ENCODE measurements at places on chromosomes 4 and X.

GRCh38 chr4:175891851-175892250 is 79.8 kb upstream of the GPM6A start:
- no peak for DNase-seq

- DNase-seq: no peak
These were observed 16.7 kb downstream of the PRR32 start for GRCh38 chrX:126836186-126836585.

DNA sequence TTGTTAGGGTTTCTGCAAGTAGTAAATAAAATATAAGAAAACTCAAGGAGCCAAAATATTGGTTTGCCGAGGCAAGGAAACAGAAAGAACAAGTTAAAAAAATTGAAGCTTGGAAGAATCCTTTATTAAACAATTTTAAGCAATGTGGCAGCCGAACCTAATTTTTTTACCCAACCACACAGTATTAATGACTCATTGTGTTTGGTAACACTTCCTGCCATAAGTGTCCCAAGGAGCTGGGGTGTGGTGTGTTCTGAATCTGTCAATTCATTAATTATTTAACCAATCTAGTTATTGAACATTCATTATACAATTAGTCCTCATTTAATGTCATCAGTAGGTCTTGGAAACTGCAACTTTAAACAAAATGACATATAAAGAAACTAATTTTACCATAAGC is 19.3 kb upstream of the CPE start:
- DNase-seq: no peak

GRCh38 chr4:124973716-124974115 is 261.2 kb upstream of the ANKRD50 start:
- DNase-seq: no peak

- no peak for DNase-seq
These were observed 90.8 kb downstream of the SHOX start for GRCh38 chrX:721354-721753.

GRCh38 chr4:84085986-84086385 is 413.1 kb downstream of the NKX6-1 start:
- DNase-seq: no peak

DNA sequence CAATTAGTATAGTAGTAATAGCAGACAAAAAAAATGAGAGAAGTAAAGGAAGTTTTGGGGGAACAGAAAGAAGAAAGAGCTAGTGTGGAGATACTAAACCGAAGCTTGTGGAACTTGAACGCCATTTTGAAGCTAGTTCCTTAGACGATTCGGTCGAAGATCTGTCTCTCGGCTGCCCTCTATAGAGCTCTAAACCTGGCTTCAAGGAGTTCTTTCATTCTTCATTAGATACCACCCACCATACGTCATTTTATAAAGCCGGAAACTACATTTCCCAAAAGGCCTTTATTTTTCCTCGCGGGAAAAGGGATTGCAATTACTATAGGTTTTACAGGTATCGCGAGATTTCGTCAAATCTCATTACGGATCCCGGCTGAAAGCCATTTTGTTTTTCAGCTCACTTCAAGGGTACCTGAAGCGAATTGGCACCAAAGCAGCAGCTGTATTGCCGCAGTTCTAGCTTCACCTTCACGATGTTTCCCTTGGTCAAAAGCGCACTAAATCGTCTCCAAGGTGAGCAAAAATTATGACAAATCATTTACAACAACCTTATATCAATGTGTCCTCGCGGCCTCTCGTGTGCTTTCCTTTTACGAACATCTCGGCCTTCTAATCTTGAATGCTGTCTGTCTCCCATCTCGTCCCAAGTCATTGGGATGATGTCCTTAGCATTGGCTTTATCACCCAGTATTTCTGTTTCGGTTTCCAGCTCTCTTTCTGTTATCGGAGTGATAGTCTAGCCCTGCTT is at the start of gene COX7B:
TSS of gene COX7B (plus strand) at position 388 of the 748 bp plus-strand sequence. CDS start at position 474, 86 bp downstream.
- peak; percentile 90 for DNase-seq

DNA sequence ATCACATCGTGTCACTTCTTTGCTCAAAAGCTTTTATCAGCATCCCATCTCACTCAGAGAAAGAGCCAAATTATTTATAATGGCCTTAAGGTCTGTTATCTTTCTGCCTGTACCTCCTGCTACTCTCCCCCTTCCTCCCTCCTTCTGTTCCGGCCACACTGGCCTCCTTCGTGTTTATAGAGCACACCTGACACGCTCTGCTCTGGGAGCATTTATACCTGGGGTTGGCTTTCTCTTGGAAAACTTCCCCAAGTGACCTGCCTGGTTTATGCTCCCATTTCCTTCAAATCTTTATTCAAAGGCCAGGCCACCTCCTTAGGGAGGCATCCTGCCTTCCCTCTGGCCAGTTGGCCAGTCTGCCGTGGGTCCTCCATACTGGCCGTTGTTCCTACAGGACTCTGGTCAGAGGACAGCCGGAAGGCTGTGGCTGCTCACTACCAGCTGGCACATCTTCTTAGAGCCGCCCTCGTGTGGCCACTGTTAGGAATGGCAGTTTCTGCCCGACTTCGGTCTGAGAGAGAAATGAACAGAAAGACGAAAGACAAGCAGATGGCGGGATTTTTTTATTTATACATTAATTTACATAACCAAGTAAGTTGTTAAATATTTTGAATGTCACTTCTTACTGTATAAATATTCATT is 80.2 kb upstream of the CBLL2 start:
- DNase-seq: peak; percentile 32

DNA sequence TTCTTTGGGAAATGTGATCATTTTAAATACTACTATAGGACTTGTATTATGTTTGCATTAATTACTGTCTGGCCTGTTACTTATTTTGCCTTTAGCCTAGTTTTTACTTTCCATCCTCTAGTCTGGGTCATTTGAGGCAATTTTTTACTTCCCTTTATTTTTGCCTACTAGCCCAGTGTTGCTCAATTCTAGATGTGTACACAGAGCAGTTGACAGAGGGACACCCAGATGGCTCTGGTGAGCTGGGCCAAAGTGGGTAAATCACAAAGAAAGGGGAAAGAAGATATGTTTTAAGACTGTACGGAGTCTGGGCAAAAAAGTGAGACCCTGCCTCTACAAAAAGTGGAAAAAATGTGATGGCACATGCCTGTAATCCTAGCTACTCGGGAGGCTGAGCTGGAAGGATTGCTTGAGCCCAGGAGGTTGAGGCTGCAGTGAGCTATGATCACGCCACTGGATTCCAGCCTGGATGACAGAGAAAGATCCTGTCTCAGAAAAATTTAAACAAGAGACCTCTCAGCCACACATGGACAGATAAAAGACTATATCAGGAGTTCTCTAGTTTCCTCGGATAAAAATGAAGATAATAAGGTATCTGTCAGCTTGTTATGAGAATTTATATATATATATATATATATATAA is 35.7 kb downstream of the APOO start:
- DNase-seq: no peak

- no peak for DNase-seq
These were observed 2.7 kb upstream of the SORCS2 start for GRCh38 chr4:7189475-7190277.

- DNase-seq: no peak
These were observed 10.8 kb downstream of the NR3C2 start for GRCh38 chr4:148431401-148431800.

DNA sequence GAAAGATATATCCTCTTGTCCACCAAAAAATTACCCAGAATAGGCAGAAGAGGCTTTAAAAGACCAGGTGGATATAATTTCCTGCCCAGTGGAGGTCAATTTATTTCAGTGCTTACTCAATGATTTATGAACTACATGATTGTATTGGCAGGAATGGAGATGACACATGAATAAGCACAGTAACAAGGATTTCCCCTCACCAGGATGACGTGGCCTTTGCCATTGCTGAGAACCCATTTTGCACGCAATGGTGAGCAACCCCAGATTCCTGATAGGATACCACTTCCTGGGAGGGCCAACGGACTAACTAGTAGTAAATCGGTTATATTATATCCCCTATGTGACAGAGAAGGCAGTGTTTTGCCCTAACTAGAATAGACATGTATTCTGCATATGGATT is 11.6 kb upstream of the TTC29 start:
- no peak for DNase-seq

DNA sequence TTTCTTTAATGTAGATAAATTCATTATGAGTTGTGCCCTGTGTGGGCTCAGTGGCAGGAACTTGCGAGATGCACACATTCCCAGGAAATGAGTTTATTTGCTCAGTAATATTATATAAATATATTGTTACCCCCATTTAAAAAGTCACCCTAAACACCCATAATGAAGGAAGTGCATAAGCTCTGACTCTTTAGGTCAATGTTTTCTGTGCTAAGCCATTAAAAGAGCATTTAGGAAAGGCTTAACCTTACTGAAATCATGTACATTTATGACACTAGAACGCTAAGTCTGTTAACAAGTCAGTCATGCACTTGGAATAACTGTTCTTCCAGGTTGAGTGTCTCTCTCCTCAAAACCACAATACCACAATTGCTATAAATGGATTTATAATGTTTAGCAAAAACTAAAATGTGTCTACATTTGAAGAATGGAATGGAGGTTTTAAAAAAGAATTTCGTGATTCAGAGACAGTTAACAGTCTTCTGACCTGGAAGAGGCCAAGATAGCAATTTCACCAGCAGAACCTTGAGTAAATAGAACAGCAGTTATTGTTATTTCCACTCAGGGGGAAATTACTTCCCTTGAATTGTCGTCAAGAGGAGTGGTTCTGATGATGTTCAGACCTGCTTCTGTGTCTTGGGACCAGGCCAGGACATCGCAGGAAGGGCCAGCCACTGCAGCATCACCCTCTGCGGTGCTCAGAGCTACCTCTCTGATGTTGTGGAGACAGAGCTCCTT is 91.1 kb upstream of the VEGFC start:
- no peak for DNase-seq

- no peak for DNase-seq
These were observed 930.7 kb upstream of the PCDH10 start for GRCh38 chr4:132218406-132218805.

GRCh38 chr4:70544279-70544868 is 26.0 kb downstream of the AMTN start:
- DNase-seq: no peak

- no peak for DNase-seq
These were observed 34.6 kb upstream of the FGFR3 start for GRCh38 chr4:1758306-1759121.

DNA sequence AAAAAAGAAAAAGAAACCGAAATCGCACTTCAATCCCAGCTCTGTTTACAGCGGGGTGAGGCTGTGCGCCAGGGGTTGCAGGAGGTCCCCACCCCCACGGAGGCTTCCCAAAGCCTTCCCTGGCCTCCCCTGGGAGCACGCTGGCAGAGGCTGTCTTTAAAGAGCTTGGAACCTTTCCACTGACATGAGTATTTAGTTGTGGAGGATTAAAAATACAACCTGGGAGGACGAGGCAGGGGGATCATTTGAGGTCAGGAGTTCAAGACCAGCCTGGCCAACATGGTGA is 69.1 kb downstream of the PPP2R2C start:
- DNase-seq: no peak
